ENCODE measurements at places on chromosomes 7 and 10. TPM values are rescaled to one million over a fixed set of nuclear protein-coding genes. Genes with fewer than 3 reads are reported as not detected.

The WASHC2C gene
- 23.6 TPM for total RNA-seq

DNA sequence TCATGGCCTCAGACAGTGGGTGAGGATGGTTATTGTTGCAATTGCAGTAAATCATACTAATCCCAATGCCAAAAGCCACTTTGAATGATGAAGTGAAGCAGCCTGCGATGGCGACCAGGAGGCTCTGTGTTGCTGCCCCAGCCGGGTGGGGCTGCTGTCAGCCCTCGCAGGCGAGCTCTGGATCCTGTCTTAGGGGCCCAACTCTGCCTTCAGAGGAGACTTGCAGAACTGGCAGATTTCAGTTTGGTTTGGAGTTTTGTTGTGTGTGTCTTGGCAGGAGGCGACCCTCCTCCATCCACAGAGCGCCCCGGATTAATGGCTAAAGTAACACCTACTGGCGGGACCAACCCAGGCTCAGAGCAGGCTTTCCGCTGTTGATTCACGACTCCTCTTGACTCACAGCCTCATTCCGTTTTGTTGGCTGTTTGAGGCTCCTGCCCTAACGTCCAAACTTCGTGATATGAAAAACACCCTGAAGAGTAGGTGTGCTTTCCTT, 67.9 kb upstream of the BMPER start:
- no peak for DNase-seq

GRCh38 chr7:103922407-103922806, 67.1 kb downstream of the RELN start:
- no peak for DNase-seq

DNA sequence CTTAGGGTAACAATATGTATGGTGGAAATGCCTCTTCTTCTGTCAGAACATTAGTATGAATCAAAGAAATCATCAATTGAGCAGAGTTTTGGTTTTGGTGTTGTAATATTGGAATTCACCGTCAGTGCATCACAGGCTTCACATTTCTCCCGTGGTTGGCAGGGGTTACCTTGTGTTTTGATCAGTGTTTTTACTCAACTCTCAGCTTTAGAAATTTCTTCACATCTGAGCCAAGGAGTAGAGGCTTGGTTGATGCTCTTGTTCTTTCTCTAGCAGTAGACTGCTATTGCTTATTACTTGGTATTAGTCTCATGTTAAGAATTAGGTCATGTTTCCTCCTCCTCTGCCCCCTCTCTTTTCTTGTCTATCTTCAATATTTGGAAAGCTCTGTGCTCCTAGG, 188.8 kb upstream of the SMIM30 start:
- DNase-seq: no peak

The CLRN3 gene
- not detected for total RNA-seq

DNA sequence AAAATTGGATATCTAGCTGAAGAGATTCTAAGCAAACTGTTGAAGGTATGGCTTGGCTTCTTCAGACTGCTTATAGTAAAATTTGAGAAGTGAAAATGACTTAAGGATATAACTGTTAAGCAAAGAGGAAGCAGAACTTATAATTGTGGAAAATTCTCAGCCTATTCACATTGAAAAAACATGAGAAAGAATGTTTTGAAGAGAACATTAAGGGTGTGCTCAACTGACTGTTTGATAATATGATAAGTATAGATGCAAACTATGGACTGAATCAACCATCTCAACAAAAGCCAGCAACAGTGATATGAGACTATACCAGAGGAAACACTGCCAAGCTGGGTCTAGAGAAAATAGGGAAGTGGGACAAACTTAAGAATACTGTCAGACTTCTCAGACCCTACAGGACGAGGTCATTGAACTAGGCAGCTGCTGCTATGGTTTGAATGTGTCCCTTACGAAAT, 133.1 kb upstream of the PPP1R3A start:
- no peak for DNase-seq

DNA sequence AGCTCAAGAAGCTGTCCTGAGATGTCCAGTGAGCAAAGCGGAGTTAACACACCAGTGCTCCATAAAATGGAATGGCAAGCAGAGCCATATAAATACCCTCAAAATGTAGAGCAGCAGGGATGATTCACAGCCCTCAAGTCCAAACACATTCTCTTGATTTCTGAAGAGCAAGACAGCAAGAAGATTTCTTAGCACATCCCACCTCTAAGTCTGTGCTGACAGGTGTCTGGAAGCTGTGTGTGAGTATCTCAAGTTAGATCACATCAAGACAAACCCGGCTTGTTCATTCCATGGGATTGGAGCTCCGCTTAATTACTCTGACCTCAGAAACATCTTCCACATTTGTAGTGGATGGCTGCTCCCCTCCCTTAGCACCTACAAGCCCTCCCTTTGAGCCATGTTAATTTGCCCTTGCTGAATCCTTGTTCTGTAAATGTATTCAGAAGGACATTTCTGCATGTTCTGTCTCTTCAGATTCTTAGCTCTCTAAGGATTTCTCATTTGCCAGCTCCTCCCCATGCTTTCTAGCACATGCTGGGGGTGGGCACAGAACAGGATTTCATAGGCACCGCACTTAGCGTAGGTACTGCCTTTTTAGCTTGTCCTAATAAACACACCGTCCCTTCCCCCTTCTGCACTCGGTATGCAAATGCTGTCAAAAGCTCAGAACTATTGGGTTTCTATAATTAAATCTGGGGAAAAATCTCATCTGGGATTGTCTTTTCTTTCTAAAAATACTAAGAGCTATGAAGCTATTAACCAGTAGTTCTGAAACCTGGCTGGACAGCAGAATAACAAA, 112.7 kb downstream of the CPXM2 start:
- DNase-seq: no peak

The BICC1 gene
- total RNA-seq: not detected

DNA sequence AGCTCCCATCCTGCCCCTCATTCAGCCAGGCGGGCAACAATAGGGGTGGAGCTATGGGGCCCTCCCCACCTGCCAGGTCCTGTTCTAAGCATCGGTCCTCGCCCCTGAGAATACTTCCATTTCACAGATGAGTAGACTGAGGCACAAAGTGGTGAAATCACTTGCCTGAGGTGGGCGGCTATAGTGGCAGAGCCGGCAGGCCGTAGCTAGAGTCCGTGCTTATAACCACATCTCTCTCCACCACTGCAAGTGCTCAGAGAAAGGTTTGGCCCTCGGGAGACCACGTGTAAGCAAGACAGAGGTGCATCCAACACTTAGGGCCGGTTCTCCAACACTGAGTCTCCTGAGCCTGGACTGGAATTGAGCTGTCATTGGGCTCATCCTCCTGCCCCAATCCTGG, 145.8 kb upstream of the UNC5B start:
- DNase-seq: no peak

- no peak for DNase-seq
Measured at GRCh38 chr7:2192831-2193534, 39.8 kb downstream of the MAD1L1 start.

DNA sequence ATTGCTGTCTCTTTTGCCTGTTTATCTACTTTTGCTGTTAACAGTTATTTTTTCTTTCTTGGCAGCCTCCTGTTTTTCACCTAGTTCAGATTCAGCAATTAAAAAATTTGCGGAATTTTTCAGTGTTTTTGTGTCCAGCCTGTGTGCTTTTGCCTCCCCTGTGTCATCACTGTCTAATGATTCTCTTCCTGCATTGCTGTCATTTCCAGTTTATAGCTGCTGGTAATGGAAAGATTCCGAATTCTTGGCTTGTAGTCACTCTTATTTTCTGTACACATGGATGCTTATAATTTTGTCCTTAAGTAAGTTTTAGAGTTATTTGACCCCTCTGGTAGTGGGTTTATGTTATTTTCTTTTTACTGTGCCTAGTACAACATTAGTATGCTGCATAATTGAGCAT, 25.1 kb downstream of the GLRX3 start:
- no peak for DNase-seq

GRCh38 chr10:70132098-70133029, at the start of gene AIFM2:
TSS of gene AIFM2 (minus strand) at chr10:70132825. CDS start at chr10:70124084, 8,741 bp downstream.
- DNase-seq: peak; percentile 22

The DNA2 gene
- total RNA-seq: 37.3 TPM

The GBX1 gene
- total RNA-seq: not detected
